NCI-H2171 (cell line): ENCODE measurements at places on chromosomes 1 and 21.

DNA sequence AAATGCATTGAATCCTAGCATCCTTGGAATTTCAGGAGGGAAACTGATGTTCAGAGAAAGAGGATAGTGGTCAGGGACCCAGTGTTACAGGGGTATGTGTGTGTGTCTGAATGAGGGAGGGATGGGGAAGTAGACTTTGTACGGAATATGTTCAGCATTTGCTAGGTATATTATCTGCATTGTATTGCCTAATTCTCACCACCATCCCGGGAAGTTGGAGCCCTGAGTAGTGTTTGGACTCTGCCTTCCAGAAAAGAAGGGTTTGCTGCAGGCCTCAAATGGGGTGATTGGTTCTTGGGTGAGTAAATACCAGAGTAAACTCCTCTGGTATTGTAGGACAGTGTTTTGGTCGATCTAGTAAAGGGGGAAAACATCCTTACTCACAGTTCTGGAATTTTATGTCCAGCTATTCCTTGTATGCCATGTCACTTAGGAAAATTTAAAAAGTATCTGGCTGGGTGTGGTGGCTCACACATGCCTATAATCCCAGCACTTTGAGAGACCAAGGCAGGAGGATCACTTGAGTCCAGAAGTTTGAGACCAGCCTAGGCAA is 7.1 kb upstream of the ZNF496 start:
- DNase-seq, result no peak

DNA sequence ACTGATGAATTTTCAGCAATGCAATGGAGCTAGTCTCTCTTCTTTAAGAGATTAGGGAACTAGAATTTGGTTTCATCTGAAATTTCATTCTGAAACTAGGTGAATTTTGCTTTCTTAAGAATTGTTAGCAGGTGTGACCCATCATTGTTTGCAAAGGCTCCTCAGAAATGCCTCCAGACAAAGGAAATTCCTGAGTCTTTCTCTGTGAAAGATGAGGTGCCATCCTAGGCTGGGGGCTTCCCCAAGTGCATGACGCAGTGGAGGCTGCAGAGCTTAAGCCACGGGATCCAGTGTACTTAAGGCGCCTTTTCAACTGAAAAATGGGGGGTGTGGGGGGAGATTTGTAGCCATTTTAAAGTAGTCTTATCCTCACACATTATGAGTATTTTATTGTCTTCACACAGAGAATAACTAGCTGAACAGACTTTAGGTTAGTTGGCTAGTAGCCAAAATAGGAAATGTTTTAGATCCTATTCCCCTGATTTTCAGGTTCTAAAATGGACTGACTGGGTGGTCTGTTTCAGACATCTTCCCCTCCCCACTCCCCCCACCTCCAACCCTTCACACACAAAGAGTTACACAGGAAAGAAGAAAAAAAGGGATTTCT is 202.0 kb downstream of the NFIA start:
- no peak for DNase-seq

GRCh38 chr1:154115180-154115579 is 39.7 kb downstream of the NUP210L start:
- no peak for DNase-seq

DNA sequence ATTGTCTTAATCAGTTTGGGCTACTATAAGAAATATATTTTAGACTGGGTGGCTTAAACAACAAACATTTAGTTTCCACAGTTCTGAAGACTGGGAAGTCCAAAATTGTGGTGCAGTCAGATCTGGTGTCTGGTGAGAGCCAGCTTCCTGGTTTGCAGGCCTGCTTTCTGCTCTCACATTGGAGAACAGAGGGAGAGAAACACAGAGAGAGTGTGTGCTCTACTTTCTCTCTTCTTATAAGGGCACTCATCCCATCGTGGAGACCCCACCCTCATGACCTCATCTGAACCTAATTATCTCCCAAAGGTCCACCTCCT is 4.1 kb downstream of the LEPR start:
- DNase-seq, result no peak

GRCh38 chr1:204617256-204618147 is 68.0 kb downstream of the LRRN2 start:
- no peak for DNase-seq

GRCh38 chr1:67228791-67229190 is 62.5 kb downstream of the IL23R start:
- no peak for DNase-seq

GRCh38 chr1:206422525-206422924 is 47.8 kb upstream of the IKBKE start:
- DNase-seq, result no peak

- no peak for DNase-seq
Observed at GRCh38 chr1:164673584-164674214, 114.7 kb downstream of the PBX1 start.

- no peak for DNase-seq
Observed at GRCh38 chr1:172321451-172321850, 99.0 kb upstream of the C1orf105 start.
